ENCODE measurements at places on chromosomes 3 and 15.

DNA sequence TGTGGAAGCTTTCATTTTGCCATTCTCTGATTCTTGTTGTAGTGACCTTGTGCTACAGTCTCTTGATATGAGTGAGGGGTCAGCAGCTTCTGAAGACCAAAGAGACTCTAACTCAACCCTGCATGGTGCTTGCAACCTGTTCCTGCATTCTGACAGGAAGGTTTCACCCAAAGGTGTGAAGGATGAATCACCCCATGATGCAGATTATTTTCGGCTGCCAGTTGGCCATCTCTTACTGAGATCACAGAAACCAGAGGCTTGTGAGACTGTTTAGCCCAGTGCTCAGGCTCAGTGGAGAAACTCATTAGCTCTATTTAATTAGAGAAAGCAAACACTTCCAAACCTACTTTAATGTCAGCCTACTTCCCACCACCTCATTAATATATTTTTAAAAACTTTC, 29.2 kb upstream of the TPRG1 start:
- peak; percentile 16 for DNase-seq

DNA sequence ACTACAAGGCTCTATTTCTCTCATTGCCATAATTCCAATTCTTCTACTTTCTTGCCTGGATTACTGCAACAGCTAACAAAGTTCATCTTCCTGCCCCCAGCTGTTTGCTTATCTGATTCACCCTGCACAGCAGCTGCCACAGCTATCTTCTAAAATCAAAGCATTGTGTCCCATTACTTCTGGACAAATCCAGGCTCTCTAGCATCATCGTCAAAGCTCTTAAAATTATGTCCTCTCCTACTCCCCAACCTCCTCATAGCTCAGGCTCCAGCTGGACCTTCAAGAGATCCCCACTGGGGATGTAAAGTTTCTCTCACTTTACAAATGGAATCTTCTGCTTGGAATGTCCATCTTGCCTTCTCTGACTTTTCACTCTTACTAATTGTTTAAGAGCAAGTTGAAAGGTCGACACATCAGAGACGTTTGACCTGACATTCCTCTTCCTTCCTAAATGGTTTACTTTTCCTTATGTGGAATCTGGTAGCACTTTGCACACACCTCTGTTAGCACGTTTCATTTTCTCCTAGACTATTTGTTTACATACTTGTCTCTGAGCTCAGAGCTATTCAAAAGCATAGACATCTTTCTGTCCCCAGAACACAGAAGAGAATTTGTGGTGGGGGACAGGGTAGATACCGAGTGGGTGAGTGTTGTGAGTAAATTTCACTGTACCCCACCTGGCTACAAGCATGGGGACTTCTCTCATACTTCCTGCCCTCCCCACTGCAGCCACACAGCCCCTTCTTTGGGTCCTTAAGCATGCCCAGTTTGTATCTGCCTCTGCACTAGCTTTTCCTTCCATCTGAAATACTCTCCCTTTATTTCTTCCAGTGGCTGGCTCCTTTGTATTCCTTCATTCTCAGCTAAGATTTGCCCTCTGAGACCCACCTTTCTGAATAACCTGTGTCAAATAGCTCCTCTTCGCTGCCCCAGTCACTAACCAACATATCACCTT, 77.9 kb downstream of the SERPINI1 start:
- DNase-seq, result no peak

DNA sequence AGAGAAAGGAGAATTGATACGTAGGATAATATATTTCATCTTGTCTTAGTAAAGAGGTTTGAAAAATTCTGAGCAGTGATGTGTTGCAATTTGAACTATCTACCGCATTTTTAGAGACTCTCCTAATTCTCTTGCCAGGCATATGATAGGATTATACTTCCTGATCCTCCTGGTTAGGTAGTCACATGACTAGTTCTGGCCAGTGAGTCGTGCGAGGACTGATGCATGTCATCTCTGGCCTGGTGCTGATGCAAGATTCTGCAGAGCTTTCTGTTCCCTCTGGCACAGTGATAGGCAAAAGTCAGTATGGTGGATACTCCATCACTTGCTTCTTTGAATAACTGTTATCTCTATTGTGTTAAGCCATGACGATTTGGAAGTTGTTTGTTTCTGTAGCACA, 277.6 kb upstream of the NAALADL2 start:
- no peak for DNase-seq

GRCh38 chr15:80819001-80819400, 39.8 kb downstream of the CEMIP start:
- no peak for DNase-seq

- DNase-seq, result no peak
Measured at GRCh38 chr15:95520511-95520910, 810.0 kb upstream of the NR2F2 start.

DNA sequence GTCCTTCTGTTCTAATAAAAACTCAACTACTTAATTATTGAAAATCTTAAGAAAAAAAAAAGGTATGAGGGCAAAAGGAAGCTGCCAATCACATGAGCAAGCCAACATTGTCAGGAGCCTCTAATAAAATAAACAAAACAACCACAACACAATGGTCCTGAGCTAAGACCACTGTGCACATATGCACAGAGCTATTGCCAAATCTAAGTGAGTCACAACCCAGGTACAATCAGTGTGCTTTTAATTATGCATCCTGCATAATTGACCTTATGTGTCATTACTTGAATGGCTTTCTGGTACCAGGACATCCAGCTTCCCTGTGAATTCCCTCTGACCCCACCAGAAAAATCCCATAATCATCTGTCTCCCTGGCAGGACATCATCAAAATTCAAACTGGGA, 639.8 kb downstream of the MAGI1 start:
- no peak for DNase-seq

DNA sequence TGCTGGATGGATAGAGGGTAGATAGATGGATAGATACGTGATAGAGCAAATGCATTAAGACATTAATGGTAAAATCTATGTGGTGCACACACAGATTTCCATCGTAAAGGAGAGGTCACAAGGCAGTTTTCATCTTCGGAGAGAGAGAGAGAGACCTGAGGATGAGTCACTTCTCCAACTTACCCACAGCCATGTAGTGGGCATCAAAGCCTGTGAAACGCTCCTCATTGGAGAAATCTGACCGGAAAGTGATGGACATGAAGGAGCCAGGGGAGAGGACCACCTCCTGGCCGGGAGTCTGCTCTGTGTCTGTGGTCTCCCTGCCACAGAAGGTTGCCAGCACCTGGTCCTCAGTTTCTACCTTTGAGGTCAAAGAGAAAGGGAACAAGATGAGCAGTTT, 29.2 kb downstream of the MASP1 start:
- DNase-seq, result no peak
